T-helper 17 cell (primary cell): ENCODE measurements at places on chromosomes 16 and 17. TPM values are rescaled to one million over a fixed set of nuclear protein-coding genes. Genes with fewer than 3 reads are reported as not detected.
A peak's percentile ranks its signal among the peaks of the same experiment; 100 is the strongest.

DNA sequence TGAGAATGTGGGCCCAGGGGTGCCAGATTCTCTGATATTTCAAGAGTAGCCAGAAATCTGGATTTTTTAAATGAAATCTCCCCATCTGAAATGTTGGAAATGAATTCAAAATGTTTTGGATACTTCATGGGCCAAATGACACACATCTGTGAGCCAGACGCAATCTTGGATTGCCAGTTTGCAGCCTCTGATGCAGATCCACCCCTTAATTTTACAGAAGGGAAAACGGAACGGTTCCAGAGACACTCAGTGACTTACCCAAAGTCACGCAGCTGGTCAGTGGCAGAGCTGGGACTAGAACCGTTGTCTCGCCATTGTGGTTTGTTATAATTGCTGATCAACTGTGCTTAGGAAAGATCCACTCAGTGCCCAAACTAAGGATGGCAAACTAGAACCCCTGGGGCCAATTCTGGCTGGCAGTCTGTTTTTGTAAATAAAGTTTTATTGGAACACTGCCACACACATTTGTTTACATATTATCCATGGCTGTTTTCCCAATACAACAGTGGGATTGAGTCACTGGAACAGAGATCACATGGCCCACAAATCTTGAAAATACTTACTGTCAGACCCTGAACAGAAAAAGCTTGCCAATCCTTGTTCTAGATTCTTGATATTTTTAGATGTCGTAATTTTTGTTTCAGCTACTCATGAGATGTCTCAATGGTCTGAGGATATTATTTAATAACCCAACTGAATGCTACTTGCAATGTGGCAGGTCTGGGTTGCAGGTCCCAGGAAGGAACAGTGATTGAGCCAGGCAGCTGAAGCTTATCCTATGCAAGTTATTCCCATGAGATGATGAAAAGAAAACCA is 143.8 kb downstream of the AXIN2 start:
- no peak for DNase-seq

The NXPH3 gene
- total RNA-seq = not detected

The ZFP3 gene
- 3.6 TPM for total RNA-seq

GRCh38 chr17:59513934-59514841 is 51.2 kb upstream of the DHX40 start:
- DNase-seq = no peak

DNA sequence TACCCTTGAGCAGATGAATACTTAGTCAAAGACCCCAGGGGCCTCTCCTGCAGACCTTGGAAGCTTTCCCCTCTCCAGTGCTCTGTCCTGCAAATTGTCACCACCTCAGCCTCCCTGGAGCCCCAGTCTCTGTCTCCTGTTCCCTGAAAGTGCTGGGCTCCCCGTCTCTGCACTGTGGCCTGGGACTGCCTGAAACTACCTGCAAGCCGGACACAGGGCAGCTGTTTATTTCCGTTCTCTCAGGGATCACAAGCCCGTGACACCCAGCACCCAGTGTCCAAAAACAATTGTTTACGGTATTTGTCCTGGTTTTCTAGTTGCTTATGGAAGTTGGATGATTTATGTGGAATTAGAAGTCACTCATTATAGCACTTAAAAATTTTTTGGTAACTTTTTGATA is 81.6 kb upstream of the CHMP6 start:
- DNase-seq = no peak

GRCh38 chr16:12268606-12269005 is 292.1 kb downstream of the SNX29 start:
- DNase-seq = no peak

DNA sequence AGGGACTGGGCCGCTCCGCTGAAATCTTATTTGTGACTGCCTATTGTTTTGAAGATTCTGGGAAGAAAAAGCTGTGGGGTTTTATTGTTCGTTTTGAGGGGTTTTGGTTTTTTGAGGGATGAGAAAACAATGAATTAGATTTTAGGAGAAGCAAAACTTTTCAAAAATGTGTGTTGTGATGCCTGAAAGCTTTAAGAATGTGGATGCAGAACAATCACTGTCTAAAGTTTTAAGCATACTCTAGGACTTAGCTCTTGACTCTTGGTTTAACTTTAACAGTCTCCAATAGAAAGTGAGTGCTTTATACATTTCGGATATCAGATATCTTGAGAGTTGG is 899 bp downstream of the CFAP52 start:
- no peak for DNase-seq

DNA sequence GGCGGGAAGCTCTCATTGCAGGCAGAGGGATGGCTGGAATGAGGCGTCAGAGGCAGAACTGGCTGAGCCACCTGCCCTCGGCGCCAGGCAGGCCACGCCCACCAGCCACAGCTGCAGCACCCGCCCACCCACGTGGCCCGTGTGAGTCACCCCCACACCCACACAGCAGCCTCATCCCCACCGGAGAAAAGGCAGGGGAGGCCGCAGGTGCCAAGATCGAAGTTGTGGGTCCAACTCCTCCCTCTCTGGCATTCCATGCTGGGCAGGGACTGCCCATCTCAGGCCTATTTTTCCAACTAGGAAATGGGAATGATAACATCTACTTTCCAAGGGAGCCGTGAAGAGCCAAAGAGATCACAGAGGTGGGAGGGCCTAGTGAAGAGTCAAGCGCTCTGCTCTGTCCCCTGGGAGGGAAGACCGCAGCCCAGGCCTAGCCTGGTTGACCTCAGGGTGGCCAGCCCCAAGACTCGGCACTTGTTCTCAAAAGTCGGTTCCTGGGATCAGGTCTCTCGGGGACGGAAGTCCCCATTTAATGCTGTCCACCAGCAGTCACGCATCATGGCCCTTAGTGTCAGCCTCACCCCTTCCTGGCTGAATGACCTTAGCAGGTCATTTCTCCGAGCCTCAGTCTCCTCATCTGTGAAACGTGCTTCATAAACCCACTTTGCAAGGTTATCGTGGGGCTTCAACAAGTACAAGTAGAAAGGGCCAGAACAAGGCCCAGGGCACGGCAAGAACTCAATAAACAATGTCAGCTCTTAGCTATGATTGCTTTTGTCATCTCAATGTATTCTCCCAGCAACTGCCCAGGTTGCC is at the start of gene TRPV3:
Gene TRPV3 (minus strand): TSS at position 45 of the 816 bp plus-strand sequence. CDS start 2,962 bp downstream, outside the sequence.
- peak; percentile 34 for DNase-seq

GRCh38 chr17:72970797-72971196 is 121.7 kb downstream of the SLC39A11 start:
- no peak for DNase-seq

The CCL16 gene
- not detected for total RNA-seq

DNA sequence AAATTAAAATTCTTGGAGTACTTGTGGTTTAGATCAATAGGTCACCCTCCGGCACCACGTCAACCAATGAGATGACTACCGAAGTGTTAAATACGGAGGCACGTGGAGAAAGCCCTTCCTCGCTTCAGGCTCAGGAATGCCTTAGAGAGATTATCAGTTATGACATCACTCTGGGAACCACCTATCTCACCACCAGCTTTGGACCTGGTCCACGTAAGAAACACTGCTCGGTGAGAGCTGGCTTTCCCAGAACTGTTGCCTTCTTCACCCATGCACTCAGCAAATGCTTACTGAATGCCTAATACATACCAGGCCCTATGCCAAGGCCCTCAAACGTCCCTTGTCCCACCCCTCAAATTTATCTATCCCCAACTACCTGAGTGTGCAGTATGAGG is 71.3 kb downstream of the SMG6 start:
- DNase-seq = no peak

DNA sequence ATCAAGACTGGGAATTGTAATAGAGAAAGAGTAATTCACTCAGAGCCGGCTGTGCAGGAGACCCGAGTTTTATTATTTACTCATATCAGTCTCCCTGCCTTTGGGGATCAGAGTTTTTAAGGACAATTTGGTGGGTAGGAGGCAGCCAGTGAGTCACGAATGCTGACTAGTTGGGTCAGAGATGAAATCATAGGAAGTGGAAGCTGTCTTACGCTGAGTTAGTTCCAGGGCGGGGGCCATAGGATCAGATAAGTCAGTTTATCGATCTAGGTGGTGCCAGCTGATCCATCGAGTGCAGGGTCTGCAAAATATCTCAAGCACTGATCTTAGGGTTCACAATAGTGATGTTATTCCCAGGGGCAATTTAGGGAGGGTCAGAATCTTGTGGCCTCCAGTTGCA is 20.2 kb upstream of the GUCY2D start:
- DNase-seq = no peak

The PRR35 gene
- total RNA-seq = not detected

DNA sequence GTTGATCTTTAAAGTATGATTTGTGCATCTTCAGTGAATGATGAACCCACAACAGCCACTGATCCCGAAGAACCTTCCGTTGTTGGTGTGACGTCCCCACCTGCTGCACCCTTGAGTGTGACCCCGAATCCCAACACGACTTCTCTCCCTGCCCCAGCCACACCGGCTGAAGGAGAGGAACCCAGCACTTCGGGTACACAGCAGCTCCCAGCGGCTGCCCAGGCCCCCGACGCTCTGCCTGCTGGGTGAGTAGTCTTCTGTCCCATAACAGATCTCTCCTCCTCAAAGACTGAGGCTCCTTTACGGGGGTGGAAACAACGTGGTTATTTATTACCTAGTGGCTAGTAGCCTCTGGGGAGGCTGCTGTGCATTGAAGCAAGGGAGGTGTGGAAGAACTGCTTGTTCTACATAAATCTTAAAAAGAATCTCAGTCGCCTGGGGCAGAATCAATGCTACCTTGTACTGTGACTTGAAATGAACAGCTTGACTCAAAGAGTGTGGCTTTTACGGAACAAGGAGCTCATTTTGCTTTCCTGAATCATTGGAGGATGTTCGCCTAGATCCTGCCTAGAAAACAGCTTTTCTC is 63.0 kb upstream of the CLEC18A start:
- DNase-seq = no peak

The KRT222 gene
- not detected for total RNA-seq

- no peak for DNase-seq
Measured at GRCh38 chr17:17754719-17755686, 73.7 kb downstream of the RAI1 start.

DNA sequence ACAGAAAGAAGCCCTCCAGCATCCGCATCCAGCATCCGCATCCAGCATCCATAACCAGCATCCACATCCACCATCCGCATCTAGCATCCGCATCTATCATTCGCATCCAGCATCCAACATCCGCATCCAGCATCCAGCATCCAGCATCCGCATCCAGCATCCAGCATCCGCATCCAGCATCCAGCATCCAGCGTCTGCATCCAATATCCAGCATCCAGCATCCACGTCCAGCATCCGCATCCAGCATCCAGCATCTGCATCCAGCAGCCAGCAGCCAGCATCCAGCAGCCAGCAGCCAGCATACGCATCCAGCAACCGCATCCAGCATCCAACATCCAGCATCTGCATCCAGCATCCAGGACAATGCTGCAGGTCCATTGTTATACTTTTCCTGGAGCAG is 671.0 kb upstream of the C16orf82 start:
- DNase-seq = no peak

GRCh38 chr17:17112628-17113200 is 70.5 kb downstream of the MPRIP start:
- DNase-seq = no peak

DNA sequence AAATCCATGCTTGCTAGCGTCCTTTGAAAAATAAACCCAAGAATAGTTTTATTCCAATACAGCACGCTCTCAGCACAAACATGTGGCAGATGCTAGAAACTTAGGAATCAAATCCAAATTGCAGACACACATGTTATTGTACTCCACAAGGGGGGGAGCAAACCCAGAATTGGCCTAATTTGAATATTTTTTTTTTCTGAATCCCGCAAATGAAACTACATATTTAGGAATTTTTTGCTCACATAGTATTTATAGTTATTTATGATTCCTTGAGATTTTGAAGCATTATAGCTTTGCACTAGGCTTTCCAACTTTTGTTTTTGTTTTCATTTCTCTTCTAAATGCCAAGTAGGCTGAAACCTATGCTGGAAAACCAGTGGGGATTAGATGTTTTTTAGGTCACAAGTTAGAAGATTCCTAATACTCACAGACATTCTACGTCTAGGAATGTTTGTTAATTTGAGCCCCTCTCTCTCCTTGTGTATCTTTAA is 59.3 kb upstream of the CDH11 start:
- no peak for DNase-seq

The DNAH17 gene
- 0.87 TPM for total RNA-seq

- DNase-seq = no peak
Measured at GRCh38 chr16:50864386-50864785, 122.5 kb downstream of the CYLD start.

The PRKCB gene
- 137 TPM for total RNA-seq

DNA sequence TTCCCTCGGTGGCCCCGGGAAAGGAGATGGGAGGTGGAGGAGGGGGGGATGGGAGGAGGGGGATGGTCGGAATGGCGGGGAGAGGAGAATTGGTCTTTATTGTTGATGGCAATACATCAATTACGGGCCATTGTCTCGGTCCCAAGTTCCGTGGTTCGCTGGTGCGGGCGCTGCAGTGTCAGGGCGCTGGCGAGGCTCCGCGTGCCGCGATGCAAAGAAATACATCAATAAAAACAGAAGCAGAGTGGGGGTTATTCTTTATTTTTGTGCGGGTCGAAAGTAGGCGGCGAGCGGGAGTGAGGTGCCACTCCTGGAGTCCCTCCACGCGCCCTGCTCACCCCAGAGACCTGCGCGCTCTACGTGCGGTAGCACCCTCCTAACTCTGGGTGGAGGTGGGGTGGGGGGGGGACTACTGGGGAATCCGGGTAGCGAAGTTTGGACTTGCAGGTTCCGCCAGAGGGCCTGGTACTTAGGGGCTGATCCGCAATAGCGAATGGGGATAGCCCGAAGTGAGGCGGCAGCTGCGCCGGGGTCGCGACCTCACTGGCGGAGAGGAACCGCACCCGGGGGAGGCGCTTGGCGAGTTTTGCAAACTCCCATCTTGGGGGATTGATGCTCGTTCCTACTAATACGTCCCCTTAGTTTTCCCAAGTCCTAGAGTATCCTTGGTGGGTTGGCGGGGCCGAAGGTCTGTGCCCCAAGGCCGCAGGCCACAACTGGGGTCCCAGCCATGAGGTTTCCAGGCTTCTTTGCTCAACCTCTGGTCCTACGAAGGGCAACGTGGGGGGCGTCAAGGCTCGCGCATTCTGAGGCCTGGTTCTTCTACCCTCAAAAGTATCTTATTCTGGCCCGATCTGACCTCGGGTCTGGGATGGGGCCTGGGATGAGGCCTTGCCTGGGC is 3.5 kb upstream of the SALL1 start:
- DNase-seq = no peak

GRCh38 chr16:50467943-50468748 is 80.0 kb upstream of the NKD1 start:
- DNase-seq = no peak

- no peak for DNase-seq
Measured at GRCh38 chr16:8572919-8573724, 17.2 kb downstream of the TMEM114 start.

The PPP1R27 gene
- not detected for total RNA-seq

DNA sequence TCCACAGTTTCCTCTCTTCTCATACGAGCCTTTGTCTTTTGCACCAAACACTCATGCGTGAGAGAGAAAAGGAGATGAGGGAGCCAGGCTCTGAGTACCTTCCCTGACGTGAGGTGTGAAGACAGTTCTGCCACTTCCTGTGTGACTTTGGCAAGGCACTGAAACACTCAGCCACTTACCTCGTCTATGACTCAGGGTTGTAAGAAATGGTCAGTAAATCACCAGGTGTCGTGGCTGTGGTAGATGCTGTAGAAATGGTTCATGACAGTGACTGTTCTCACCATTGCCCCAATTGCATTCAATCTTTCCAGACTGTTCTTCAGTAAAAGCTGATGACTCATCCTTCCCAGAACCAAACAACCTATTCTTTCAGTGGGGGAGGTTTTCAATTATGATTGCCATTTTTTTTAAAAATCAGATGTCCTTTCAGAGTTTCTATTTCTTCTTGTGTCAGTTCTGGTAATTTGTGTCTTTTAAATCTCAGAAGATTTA is 49.2 kb upstream of the CBFA2T3 start:
- DNase-seq = no peak
